H7 (cell line): ENCODE measurements at places on chromosomes 7 and 10.
A peak's percentile ranks its signal among the peaks of the same experiment; 100 is the strongest.

DNA sequence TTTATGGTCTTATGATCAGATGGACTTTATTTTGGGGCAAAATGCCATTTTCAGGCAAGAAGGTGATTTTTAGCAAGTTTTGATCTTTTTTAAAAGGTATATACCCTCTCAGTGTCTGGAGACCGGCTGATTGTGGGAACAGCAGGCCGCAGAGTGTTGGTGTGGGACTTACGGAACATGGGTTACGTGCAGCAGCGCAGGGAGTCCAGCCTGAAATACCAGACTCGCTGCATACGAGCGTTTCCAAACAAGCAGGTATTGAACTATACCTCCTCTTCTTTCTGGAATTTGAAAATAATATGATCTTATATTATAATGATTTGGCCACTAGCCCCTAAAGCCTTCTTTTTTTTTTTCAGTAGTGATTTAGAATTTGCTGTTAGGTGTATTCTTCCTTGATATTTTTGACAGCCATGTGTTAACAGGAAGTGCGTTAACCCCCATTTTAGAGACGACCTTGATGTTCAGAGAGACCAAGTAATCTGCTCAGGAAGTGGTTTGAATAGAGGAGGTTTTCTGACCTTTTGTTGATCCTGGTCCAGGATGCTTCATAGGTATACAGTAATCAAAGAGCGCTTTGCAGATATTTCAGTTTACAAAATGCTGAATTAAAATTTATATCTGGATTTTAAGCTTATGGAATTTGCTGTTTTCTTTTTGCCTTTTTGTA is 6.2 kb downstream of the BUB3 start:
- no peak for DNase-seq

GRCh38 chr7:99784007-99784406 is at the start of gene CYP3A4:
CYP3A4 (minus strand) TSS chr7:99784184; CDS start chr7:99784081, 103 bp downstream.
- no peak for DNase-seq

- DNase-seq: no peak
Measured at GRCh38 chr7:83547526-83547925, 101.4 kb downstream of the SEMA3E start.

DNA sequence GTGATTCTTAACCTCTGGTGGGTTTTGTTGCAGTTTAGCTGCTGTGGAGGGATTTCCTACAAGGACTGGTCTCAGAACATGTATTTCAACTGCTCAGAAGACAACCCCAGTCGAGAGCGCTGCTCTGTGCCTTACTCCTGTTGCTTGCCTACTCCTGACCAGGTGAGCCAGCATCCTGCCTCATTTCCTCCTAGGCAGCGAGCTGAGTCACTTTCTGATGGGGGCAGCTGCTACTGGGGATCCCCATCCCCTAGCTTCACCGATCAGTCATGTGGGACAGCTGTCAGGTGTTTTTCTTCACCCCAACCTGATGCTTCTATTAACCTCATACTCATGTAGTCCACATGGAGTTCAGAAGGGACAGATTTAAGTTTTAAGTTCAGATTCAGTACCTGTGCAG is 21.7 kb upstream of the SMO start:
- DNase-seq: no peak

GRCh38 chr7:127619681-127620405 is 1.9 kb upstream of the PAX4 start:
- peak; percentile 87 for DNase-seq
